ENCODE measurements at places on chromosomes 1 and 21.

DNA sequence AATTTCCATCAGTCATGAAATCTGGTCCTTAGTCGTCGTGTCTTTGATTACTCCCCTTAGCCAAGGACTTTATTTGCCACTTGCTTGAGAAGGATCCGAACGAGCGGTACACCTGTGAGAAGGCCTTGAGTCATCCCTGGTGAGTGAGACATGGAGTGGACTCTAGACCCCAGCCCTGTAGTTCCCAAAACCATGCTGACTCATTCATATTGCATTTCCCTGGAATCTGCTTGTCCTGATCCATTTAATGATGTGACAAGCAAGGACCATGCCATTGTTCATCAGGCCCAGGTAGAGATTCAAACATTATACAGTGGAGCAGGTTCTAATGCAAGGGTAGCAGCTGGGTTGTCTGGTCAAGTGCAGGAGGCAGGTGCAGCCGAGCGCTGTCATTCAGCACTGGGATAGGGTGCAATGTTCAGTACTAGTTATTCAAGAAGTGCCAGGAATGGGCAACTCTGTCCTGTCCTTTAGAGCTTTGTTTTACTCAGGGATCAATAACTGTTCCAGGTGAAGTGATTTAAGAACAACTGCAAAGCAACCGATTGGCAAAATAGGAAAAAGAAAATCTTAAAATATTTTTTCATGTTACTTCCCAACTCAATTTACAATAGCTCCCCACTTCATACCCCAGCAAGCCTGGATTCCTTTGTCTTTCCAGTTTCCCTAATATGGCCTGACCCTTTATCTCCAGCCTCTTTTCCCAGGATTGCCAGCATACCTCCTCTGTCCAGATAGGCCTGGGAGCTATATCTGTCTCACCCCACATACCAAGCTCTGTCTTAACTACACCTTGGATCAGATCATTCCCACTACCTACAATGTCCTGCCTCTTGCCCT is 26.5 kb downstream of the CAMK1G start:
- DNase-seq = no peak

DNA sequence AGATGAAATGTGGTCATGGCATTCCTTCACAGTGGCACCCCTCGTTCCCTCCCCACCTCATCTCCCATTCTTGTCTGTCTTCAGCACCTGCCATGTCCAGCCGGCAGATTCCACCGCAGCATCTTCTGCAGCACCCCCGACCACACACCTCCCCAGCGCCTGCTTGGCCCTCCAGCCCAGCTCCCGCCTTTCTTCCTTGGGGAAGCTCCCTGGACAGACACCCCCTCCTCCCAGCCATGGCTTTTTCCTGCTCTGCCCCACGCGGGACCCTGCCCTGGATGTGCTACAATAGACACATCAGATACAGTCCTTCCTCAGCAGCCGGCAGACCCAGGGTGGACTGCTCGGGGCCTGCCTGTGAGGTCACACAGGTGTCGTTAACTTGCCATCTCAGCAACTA is 67.1 kb upstream of the FAM3B start:
- no peak for DNase-seq

DNA sequence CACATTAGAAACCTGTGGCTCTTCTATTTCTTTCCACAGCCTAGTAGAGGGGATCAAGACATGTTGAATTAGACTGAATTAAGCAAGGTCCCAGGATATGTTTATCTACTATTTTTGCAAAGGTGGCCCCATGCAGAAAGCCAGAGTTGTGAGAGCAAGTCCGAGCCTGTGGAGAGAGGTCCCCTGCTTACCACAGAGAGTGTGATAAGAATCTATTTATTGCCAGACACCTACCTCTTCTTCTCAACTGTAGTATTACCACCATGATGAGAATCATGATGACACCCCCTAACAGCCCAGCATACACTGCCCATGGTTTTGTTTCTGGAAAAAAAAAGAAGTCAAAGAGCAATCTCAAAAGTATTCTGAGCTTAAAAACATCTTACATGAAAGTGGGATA is 23.0 kb downstream of the SLAMF1 start:
- DNase-seq = no peak

GRCh38 chr1:113765306-113766230 is 6.3 kb upstream of the PHTF1 start:
- no peak for DNase-seq

DNA sequence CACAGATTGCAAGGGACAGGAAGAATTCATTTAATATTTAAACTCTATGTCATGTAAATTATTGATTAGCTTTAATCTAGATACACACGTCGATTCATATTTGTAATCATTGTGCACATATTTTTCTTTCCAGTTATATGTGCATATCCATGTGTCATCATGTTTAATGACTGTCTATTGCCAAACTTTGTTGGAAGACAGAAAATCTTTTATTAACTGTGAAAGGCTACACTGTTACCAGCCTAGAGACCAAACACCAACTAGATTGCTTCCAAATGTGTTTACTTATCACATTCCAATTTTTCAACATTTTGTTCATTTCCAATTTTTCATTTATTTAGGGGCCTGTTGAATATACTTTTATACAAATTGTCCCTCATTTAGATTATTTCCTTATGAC is 43.2 kb upstream of the CACHD1 start:
- no peak for DNase-seq

GRCh38 chr1:56516539-56517252 is 62.7 kb downstream of the PLPP3 start:
- no peak for DNase-seq

DNA sequence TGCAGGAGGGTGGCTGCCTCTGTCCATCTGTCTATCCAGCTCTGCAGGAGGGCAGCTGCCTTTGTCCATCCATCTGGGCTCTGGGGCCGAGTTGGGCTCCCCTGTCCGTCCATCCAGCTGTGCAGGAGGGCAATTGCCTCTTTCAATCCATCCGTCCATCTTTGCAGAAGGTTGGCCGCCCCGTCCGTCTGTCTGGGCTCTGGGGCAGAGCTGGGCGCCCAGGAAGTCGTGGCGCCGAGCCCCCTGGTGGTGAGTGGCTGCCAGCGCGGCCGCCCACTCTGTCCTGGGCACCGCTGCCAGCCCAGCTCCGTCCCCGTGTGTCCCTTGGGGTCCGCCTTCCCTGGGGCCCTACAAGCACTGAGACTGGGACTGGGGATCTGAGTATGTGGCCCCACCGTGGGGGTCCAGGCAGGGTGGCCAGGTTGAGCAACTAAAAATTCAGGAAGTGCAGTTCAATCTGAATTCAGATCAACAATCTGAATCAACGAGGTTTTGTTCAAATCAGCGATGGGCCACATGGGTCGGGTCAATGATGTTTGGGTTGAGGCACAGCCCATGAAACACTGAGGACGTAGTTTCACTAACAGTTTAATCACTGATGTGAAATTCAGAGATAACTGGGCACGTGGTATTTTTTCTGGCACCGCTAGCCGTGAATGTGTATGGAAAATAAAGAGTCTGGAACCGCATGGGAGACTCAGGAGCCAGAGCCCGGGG is 99.1 kb upstream of the ACTRT2 start:
- DNase-seq = peak; percentile 30

- no peak for DNase-seq
These were observed 7.2 kb downstream of the ATP1B1 start for GRCh38 chr1:169113613-169114119.

- peak; percentile 93 for DNase-seq
These were observed at the start of gene RUNX3 for GRCh38 chr1:24930260-24931145. TSS of gene RUNX3 (minus strand) at chr1:24930276. CDS start at chr1:24929868, 408 bp downstream.

GRCh38 chr1:30452170-30452569 is 271.2 kb downstream of the MATN1 start:
- DNase-seq = no peak

GRCh38 chr1:39113109-39113743 is 87.1 kb downstream of the NDUFS5 start:
- DNase-seq = no peak

GRCh38 chr1:198153804-198154203 is 3.0 kb upstream of the NEK7 start:
- no peak for DNase-seq

DNA sequence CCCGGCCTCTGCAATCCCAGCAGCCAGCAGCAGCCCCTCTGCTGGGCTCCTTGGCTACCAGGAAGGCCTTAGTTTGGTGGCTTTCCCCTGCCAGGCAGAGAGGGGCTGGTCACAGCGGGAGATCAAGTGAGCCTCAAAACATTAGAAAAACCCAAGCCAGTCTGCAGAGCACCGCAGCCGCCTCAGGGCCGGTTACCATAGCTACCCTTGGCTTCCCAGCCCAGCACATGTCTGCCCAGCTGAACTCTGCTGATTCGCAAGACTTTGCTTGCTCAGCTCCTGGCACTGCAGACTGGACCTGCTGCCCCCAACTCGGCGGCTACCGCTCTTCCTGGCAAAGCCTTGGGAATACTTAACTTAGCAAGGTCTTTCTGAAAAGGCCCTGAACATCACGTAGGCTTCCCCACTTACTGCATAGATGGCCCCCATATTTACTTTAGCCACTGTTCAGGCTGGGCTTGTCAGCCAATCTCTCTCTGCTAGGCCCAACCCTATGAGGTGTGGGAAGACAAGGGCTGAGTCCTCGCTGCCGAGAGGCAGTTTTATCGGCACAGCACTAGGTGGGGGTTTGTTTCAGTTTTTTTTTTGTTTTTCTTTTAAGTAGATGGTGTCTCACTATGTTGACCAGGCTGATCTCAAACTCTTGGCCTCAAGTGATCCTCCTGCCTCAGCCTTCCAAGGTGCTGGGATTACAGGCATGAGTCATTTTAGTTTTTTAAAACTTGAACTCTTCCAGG is 28.6 kb upstream of the PLEKHG5 start:
- no peak for DNase-seq

DNA sequence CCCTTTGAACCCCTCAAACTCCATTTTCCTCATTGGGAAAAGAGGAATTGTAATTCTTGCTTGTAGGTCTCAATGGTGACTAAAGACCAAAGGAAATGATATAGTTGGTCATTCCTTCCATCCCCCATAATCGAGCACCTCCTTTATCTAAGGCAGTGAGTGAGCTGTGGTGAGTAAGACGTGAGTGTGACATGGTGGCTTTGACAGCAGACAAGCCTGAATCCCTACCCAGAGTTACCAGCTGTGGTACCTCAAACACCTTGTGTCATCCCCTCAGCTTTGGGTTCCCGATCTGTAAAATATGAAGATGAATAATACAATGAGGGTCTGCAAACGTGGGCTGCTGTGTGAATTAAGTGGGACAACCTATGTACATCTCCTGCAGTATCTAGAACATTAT is 8.4 kb downstream of the TRAF5 start:
- no peak for DNase-seq

DNA sequence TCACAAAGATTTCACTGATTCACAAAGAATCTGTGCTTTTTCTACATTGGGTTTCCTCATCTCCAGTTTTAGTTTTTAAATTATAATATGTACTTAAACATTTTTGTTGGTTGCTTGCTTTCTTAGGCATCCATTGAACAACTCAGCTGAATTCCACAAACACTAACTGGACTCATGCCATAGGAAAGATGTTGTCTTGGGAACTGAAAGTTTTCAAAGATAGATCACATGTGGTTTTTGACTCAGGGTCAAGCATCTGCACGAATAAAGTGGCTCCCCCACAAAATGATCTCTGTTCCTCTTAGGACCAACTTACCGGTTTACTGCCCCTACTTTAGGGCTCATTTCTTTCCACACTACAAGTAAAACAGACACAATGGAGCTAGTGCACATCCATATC is 3.1 kb upstream of the KRTAP21-1 start:
- no peak for DNase-seq

Measured in activated naive CD4-positive, alpha-beta T cell treated with Interleukin-2 at 50 U/mL for 16 hours (primary cell).